Retina (tissue), 1 donor: ENCODE measurements at places on chromosomes 2 and 18.

DNA sequence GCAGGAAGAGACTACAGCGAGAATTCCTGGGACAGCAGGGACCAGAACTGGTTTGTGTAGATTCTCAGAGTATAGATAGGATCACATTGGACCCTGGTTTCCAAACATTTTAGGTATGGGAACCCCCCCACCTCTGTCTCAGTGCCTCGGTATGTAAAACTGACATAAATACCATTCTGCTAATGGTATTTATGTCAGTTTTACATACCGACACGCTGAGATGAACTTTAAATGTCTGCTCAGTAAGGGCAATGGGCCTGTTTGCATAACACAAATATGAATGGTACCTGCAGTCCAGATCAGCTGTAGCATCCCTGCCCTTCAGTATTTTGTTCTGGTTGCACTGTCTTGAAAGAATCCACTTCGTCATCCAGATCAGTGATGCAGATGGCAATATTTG, 73.2 kb downstream of the WDSUB1 start:
- no peak for DNase-seq

GRCh38 chr18:50158866-50159653, 35.9 kb downstream of the MYO5B start:
- DNase-seq = peak; percentile 51

- no peak for DNase-seq
Measured at GRCh38 chr2:22784566-22784965, 600.4 kb upstream of the KLHL29 start.

DNA sequence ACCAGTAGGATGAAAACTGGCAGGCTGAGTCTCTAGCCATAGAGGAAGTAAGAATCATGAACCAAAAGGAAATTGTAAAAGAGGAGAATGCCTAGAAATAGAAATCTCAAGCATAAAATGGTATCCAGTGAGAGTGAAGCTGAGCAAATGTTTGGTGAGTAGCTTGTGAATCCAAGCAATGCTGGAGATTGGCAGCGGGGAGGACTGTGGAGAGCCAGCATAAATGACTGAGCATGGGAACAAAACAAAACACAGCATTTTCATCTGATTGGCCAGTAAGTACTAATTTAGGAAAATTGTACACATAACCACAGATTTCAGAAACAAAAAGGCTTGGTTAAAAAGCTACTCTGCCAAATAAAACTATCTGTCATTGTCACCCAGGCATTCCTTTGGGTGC, 390.0 kb downstream of the STK39 start:
- DNase-seq = no peak

DNA sequence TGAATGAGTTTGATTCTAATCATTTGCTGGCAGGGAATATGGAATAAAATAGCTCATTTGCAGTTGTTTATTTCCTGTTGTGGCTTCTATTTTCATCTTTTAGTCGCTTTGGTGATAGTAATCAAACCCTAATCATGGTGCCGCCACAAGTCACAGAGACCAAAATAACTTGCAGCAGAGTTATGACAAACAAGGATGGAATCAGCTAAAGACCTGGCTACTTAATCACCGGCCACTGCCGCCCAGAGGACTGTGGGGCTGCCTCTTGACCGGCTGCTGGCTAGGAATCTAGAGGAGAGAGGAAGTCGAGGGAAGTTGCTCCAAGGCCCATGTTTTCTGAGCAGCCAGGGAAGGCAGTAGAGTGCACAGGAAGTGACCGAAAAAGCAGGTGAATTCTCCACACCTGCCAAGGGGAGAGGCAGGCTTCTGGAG, 5.1 kb upstream of the SMAD7 start:
- no peak for DNase-seq

- DNase-seq = no peak
Measured at GRCh38 chr2:108377401-108377800, 353 bp upstream of the SULT1C4 start.

GRCh38 chr2:2686222-2686621, 355.1 kb upstream of the MYT1L start:
- no peak for DNase-seq

- DNase-seq = no peak
Measured at GRCh38 chr2:68251855-68252399, 405 bp downstream of the PPP3R1 start.

DNA sequence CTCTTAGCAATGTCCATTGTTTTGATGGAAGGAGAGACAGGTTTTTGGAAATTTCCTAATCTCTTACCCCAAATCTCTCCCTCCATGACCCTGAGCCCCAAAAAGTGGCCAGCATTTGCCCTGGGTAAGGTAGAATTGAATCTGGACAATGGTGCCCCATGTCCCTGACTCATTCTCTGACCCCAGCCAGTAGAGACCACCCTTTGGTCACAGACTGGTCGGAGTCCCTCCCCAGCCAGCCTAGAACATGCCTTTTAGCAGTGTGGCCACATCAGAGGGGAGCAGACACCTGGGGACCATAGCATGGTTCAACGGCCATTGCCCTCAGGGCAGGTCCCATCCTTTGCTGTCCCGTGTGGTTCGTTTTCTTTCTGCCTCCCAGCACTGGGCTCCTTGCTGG, 6.5 kb upstream of the NT5DC4 start:
- DNase-seq = no peak

GRCh38 chr2:75666911-75667310, 20.3 kb downstream of the MRPL19 start:
- no peak for DNase-seq

GRCh38 chr2:96877042-96877451, 7.2 kb upstream of the SEMA4C start:
- no peak for DNase-seq

GRCh38 chr18:75548353-75548905, 120.9 kb upstream of the SMIM21 start:
- DNase-seq = peak; percentile 61

DNA sequence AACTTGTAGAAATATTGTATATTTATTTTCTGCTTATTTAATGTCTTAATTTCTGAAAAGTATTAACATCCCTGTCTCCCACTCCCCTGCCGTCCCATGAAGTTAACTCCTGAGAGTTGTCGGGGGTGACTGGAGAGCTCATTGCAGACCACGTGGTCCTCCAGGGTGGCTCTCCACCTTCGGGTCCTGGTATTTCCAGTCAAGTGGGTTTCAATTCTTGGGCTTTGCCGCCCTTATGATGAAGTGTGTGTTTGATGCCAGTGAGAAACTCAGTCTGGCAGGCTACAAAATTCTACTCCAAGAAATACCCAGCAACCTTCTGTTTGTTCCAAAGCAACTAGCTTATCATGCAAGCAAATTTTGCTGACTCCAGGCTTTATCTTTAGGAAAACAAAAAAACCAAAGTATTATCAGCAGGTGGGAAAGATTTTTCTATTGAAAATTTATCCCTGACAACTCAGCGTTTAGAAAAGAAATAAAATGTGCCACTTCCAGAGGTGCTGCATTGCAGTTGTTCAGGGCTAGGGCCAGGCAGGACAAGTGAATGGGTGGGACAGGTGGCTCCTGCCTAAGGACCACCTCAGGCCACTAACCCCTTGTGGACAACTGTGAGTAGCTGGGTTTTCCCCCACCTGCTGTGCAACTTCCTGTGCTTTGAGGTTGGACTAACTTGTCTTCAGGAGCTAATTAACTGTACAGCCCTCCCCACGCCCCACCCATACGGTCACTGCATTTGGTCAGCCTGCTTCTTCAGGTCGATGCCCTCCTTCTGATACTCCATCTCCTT, 46.6 kb downstream of the BCL2L11 start:
- DNase-seq = no peak

DNA sequence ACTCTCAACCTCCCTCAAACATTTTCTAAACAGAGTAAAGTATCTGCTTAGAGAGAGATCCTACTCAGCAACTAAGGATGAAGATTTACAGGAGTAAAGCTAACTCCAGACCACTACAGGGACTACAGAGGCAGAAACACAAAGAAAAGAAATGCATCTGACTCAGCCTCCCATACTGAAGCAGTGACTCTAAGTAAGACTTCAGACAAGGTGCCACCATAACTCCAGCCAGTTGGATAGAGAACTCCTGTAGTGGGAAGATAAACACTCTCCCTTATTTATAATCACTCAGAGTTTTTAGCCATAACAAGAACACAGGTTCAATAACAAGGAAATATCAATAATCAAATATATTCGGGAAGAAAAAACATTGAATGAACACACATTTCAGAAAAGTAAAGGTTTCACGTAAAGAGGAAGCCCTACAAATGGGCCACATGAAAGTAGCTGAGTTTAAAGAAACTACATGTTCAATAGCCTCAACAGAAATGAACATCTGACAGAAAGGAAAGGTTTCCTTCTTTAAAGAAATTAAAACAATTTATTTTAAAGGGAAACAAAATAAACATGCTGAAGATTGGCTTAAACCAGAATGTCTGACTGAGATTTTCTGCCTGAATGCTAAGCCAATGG, 519.9 kb downstream of the KCNJ3 start:
- DNase-seq = no peak

DNA sequence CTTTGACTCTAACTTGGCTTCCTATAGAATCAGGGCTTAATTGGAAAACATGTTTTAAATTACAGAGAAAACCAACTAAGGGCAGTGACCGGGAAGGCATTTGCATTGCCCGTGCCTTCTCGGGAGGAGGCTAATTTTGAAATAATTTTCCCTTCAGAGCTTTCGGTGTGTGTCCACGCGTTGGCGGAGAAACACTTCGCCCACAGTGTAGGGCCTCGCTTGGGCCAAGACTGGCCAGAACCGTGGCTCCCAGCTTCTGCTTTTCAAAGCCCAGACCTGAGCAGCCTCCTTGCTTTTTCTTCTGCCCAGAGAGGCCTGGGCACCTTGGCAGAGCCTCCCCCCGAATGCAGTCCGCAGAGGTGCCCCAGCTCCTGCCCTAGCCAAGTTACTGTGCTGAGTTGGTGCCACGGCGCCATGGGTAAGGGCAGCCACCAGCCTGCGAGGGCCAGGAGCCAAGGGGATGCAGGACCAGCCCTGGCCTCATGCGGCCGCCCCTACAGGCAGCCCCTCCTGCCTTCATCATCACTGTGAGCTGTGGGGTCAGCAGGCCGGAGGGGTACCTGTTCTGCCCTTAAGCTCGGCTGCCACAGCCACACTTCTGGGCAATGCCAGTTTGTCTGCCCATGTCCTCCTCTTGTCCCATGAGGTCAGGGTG, 57.4 kb downstream of the NFATC1 start:
- DNase-seq = no peak

GRCh38 chr2:205451901-205452512, 230.3 kb upstream of the NRP2 start:
- DNase-seq = no peak

DNA sequence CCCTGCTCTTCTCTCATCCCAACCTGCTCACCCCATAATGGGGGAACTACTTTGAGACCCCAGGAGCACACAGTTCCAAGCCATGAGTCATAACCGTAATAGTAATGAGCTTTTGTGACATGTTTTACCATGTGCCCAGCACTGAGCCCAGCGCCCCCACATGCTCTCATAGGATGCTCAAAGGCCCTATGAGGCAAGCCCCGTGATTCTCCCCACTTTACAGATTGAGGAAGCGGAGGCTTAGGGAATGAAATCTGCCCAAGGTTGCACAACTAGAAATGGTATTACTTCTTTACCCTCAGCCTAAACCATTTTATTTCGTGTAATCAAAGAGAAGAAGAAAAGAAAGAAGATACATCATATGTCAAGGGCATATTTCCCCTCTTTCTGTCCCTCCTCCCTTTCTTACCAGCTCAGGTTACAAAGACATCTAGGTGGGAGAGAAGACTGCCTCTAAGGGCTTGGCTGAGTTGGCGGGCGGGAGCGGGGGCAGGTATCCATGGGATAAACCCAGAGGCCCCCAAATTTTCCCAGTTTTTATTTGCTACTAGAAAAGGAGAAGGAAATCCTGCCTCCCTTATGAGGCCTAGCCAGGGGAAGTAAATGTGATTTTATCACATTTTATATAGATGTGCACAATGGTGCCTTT, 24.2 kb downstream of the BCL11A start:
- DNase-seq = no peak

- no peak for DNase-seq
Measured at GRCh38 chr2:196136151-196136550, 35.2 kb downstream of the STK17B start.

DNA sequence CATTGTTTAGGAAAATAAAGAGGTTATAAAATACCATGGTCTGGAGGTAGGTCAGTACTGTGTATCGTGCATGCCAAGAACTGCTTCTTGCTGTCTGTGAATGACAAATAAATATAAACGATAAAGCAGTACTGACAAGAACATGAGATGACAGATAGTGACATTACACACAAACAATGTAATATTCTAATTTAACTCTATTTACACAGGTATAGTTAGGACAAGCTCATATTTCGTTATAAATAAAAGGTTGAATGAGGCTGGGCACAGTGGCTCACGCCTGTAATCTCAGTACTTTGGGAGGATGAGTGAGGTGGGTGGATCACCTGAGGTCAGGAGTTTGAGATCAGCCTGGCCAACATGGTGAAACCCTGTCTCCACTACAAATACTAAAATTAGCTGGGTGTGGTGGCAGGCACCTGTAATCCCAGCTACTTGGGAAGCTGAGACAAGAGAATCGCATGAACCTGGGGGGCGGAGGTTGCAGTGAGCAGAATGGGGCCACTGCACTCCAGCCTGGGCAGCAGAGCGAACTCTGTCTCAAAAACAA, 14.7 kb upstream of the GPR75 start:
- no peak for DNase-seq

- DNase-seq = no peak
Measured at GRCh38 chr2:60480089-60480773, 73.2 kb downstream of the BCL11A start.

DNA sequence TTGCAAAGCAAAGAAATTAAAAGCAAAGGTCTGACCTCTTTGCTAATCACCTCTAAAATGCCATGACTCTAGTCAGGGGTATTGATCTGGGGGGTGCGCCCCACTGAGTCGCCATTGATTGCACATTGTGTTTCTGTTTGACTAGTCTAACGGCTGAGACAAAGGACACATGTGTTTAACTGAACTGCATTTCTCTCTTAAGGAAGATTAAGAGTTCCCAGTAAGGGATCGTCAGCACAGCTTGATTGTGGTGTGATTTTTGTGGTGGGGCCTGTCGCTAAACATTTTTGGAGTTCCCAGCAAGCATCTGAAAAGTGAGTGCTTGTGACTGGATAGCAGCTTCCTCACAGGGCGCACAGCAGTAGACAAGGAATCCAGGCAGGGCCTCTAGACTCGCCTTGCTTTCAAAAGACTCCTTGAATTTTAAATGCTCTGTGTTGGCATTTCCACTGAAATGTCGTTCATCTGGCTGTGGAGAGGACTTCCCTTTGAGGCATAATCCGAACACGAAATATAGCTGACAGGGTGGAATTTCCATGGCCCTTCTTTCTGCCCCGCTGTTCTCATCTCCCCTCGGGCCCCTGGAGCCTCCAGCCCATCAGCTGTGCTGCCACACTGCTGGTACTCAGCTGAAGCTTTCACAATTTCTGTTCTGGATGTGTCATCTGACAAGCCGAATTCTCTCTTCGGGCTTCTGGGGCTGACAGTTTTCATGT, 126.3 kb downstream of the FAM168B start:
- peak; percentile 74 for DNase-seq

GRCh38 chr18:64444819-64445218, 295.9 kb upstream of the LINC00305 start:
- no peak for DNase-seq
